ENCODE measurements at places on chromosomes 6 and 20. TPM values are rescaled to one million over a fixed set of nuclear protein-coding genes. Genes with fewer than 3 reads are reported as not detected.

Gene TRIM10
- total RNA-seq, result not detected

Gene CCN6
- not detected for total RNA-seq

Gene ENPP1
- total RNA-seq, result 1.3 TPM

Gene DSE
- total RNA-seq, result 15.7 TPM

Gene KIAA1586
- total RNA-seq, result 6.2 TPM

Gene PCK1
- 0.13 TPM for total RNA-seq

Gene RING1
- 23.0 TPM for total RNA-seq

Gene GJA1
- 65.5 TPM for total RNA-seq

Gene HSPA1L
- 1.4 TPM for total RNA-seq

Gene CDKAL1
- 3.9 TPM for total RNA-seq

Gene CGA
- total RNA-seq, result 0.56 TPM

Data from A549 treated with dexamethasone at 1 μM for 4 hours (cell line).